ENCODE measurements at places on chromosomes 5 and 9. TPM values are rescaled to one million over a fixed set of nuclear protein-coding genes. Genes with fewer than 3 reads are reported as not detected.

DNA sequence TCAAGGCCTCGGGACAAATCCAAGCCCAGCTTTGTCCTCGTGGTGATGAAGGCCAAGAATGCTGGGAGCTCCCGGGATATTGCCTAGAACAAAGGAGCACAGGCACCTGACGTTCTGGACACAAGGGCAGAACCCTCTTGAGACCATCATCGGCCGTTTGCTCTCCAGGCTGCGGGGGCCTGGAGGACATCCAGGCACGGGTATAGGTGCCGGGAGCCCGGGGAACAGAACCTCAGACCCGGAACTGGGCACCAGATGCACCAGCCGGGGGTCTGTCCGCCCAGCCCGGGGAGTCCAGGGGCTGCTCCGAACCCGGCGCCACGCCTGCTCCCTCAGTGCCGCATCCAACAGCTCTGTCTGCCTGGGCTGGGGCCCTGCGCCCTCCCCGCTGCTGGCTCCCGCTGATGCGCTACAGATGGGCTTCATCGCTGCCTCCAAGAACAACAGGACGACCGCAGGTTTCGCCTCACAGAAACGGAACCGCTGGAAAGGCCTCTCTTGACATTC, 88.0 kb downstream of the ADAMTS2 start:
- DNase-seq: no peak

The QSOX2 gene
- 9.1 TPM for total RNA-seq

The ARHGEF39 gene
- total RNA-seq: 0.85 TPM

- no peak for DNase-seq
Observed at GRCh38 chr5:160800375-160801275, 51.4 kb downstream of the ATP10B start.
